Right hindlimb (tissue), 1 donor: ENCODE measurements at places on chromosomes 2 and 18.

DNA sequence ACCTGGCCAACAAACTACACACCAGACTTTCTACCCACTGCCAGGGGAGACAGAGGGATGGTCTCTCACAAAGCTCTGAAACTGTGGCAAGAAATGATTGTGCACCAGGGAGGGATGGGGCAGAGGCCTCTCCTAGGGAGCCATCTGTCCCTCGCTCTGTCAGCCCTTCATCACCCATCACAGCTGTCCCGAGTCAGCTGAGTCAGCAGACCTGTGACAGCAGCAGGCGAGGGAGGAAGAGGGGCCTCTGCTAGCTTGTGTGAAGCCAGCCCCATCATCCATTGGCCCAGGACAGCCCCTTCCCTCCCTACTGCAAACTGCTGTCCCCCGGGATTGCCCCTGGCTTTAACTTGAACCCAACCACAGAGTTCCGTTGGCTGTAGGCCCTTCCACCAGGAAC, 5.0 kb downstream of the SH2D6 start:
- DNase-seq: peak; percentile 58

DNA sequence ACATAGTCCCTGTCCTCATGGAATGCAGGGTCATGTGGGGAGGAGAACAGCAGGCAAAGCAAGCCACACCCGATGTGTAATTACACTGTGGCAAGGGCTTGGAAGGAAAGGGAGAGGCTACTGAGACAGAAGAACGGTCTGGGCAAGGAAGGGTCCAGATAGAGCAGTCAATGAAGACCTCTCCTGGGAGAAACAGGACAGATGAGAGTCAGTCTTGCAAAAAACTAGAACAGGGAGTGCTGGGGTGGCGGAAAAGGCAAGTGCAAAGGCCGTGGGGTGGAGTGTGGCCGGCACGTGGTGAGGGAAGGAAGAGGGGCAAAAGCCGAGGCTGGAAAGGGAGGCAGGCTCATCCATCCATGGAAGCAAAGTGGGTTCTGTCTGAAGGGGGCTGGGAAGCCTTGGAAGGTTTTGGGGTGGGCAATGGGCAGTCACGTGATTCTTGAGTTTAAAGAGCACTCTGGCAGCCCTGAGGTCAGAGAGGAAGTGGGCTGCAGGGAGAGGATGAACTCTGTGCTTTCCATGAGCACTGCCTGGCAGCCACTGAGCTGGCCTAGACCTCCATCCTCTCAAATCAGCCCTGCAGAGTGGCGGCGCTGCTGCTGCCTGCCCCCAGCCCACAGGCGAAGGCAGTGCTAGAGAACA, 182.2 kb downstream of the INHBB start:
- no peak for DNase-seq

DNA sequence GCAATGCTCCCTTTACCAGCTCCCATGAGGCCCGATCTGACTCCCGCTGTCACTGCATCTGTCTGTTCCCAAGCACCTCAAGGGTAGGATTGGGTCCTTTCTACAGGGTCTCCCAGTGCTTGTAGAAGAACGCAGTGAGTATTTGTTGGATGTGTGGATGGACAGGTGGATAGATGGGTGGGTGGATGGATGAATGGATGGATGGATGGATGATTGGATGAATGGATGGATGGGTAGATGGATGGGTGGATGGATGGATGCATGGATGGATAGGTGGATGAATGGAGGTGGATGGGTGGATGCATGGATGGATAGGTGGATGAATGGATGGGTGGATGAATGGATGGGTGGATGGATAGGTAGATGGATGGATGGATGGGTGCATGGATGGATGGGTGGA, 91.6 kb downstream of the HS1BP3 start:
- no peak for DNase-seq

- no peak for DNase-seq
Observed at GRCh38 chr2:187338679-187339121, 109.4 kb downstream of the CALCRL start.

DNA sequence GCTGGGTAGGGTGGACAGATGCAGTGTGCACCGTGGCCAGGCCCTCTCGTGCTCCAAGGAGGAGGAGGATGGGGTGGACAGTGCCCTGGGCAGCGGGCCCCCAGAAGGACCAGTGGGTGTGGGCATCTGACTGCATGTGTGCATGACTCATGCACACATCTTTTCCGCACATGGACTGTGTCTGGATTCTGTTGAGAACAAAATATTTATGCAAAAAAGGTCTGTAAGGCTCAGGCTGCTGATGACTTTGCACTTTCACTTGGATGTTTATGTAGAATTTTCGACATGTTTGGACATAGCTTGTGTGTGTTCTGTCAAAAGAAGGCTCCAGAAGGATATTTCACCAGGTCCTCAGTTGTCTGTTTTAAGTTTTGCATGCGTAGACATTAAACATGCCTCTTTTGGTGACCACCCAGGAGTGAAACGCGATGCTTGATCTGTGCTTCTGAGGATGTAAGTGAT, 45.6 kb downstream of the MTCL1 start:
- DNase-seq: no peak

- no peak for DNase-seq
Observed at GRCh38 chr18:79866889-79867574, 69.3 kb downstream of the KCNG2 start.

- no peak for DNase-seq
Observed at GRCh38 chr2:131132729-131133128, 27.6 kb downstream of the PLEKHB2 start.

- peak; percentile 91 for DNase-seq
Observed at GRCh38 chr2:238285653-238286082, 2.7 kb downstream of the PER2 start.

GRCh38 chr2:148944536-148944935, 69.5 kb downstream of the KIF5C start:
- DNase-seq: no peak
